ENCODE measurements at places on chromosomes 5 and 9.

GRCh38 chr9:19568946-19569345, 160.1 kb downstream of the ACER2 start:
- no peak for DNase-seq

DNA sequence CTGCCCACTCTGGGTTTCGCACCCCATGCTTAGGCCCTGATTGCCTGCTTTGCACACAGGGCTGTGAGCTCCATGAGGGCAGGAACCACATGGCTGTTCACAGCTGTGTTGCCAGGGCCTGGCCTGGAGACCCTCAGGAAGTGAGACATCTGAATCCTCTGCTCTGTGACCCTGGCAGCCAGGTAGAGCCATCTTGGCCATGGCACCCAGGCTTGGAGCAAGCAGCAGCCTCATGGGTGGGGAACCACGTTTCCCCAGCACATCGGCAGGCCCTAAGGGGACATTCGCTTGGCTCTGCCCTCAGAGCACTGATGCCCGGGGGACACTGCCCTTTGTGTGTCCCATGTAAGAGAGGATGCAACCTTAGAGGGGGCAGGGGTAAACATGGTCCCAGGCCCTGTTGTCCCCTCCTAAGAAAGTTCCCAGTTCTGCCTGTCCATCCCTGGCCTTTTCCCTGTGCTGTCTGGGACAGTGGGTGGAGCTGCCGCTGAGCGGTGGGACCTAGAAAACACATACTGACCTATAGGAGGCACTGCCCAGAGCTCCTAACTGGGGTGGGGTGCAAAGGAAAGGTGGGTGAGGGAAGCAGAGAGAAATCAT, 144.1 kb upstream of the IER5L start:
- no peak for DNase-seq

DNA sequence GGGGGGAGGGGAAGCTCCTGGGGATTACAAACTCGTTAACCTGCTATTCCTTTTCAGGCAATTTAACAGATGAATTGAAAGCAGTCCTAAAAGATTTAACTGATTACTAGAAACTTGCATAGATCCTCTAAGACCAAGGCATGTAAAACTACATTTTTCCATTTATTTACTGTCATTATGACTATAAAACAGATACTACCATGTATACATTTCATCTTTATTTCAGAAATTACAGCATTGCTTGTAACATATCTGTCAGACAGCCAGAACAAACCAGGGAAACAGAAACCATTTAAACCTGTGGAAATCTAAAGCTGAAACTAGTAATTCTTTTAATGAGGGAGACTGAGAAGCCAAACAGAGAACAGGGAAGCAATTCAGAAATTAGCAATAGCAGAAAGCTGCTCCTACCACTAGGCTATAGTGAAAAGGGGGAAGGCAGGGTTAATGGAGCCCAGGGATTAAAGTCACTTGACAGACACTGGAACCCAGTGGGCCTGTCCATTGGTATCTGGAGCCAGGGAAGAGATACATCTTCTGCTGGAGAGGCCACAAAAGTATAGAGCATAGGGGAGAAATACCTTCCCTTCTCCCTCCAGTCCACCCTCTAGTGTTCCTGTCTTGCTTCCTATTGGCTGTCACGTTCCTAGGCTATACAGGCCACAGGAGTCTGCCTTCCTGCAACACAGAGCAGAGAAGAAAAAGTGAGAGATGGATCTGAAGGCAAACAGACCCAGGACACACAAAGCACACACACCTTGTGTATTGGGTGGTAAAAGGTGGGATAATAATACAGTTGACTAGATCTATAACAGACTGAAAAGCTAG, 33.8 kb downstream of the PDCD1LG2 start:
- DNase-seq: no peak

DNA sequence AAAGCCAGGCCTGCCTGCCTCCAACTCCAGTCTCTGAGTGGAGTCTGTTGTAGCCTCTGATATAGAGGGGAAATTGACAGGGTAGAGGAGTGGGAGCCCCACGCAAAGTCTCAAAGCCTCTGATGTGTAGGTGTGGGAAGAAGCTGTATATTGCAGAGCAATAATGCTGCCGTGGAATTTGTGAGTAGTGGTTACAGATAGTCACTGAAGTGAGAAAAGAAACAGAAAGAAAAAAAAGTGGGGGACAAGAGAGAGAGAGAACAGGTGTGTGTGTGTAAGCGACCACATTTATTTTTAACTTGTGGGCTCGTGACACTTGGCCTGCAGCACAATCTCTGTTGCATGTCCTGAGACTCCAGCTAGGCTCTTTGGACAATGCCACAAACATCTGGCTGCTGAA, 227.8 kb downstream of the NSG2 start:
- no peak for DNase-seq

DNA sequence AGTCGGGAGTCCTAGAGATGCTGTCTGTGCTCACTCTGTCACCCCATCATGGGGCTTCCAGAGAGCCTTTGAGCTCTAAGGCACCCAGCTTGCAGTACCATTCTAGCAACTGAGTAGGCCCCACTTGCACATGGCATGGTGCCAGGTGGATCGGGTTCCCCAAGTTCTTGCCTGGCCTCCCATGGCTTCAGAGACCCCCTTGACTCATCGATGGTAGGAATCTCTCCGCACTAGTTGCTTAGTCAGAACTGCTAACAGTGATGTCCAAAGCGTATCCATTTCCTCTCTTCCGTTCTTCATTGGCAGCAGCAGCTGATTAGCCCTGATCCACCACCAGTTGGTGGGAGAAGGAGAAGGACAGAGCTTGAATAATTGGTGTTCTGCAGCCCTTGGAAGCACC, 70.3 kb upstream of the RARS1 start:
- DNase-seq: no peak

DNA sequence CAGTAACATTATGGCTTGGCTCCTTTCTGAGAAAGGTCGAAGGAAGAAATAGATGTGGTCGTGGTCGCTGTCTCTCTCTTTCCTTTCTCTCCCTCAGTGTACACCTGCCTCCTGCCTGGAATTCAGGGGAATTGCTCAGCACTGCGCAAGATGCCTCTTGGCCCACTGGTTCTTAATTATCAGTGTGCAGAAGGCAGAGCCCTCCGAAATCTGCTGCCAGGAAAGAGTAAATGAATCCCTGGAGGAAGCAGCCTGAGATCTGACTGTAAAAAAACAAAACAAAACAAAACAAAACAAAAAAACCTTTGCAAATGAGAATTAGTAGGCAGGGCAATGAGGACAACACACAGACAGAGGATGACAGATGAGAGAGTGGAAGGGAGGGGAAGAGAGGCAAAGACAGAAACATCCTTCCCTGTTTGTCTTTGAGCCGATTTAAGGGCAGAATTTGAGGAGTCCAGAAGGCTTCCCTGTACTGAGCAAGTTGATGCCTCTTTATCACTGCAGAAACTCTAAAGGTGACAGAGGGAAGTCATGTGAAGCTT, 113.8 kb upstream of the PUM3 start:
- no peak for DNase-seq

- DNase-seq: no peak
These were observed 1944.2 kb upstream of the NUDT12 start for GRCh38 chr5:105506692-105507277.

DNA sequence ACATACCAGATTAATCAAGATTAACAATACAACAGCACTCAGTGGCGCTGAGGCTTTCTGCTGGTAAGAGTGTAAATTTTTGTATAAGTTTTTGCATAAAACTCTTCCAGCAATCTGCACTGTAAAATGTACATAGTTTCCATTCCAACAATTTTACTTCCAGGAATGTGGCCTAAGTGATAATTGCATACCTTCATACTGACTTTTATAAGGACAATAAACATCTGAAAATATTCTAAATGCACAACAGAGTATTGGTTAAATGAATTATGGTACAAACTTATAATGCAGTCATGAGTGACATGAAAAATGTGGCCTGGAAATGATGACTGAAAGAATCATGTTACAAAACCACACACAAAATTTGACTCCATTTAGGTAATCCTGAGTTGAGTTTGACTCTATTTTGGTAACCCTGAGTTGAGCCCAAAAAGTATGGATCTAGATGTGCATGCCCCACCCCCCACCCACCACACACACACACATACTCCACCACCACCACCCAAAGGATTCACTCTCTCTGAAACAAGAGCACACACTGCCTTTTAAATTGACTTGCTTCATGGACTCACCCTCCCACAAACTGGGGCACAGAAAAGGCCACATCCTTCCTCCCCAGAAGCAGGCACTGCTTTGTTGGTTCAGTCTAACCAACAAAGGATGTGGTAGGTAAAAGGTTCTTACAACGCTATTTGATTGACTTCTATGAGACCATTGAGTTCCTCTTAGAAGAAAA, 137.6 kb downstream of the SUSD1 start:
- no peak for DNase-seq

DNA sequence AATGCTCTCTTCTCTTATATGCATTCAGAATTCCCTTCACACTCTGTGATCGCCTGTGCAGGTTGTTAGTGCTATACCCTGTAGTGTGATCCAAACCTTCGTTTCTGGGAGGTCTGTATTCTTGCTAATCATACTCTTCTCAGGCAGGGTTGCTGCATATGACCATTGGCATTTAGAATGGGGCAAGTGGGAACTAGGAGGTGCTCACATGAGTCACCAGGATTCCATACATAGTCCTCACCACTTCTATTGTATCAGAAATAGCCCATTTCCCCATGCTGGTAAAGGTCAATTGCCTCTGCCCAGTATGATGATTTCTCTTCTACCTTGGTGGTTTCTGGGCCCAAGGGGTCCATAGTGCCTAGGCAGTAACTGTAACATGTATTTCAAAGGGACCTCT, 443.5 kb upstream of the CDH6 start:
- DNase-seq: no peak

GRCh38 chr9:137759117-137759516, 118.5 kb upstream of the CACNA1B start:
- no peak for DNase-seq

- DNase-seq: no peak
These were observed 92.7 kb downstream of the VCAN start for GRCh38 chr5:83564069-83564749.

- no peak for DNase-seq
These were observed 224.5 kb upstream of the CDH6 start for GRCh38 chr5:30968971-30969370.

DNA sequence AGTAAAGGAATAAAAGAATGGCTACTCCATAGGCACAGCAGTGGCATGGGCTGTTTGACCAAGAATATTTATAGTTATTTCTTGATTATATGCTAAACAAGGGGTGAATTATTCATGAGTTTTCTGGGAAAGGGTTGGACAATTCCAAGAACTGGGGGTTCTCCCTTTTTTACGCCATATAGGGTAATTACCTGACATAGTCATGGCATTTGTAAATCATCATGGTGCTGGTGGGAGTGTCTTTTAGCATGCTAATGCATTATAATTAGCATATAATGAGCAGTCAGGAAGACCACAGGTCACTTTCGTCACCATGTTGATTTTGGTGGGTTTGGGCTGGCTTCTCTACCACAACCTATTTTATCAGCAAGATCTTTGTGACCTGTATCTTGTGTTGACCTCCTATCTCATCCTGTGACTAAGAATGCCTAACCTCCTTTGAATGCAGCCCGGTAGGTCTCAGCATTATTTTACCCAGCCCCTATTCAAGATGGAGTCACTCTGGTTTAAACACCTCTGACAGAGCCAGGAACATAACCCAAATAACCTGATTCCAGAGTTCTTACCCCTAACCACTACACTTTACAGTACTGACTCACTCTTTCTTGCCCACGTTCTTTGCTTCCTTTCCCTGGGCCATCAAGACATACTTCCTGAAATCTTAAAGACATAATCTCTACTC, 25.0 kb upstream of the MRPS30 start:
- DNase-seq: no peak

GRCh38 chr9:125525921-125526631, 180.9 kb downstream of the MAPKAP1 start:
- DNase-seq: no peak

- no peak for DNase-seq
These were observed 8.9 kb upstream of the ACTBL2 start for GRCh38 chr5:57491369-57491965.

- DNase-seq: no peak
These were observed 3.7 kb upstream of the TTLL11 start for GRCh38 chr9:122096620-122097415.

- no peak for DNase-seq
These were observed 1.7 kb upstream of the ABL1 start for GRCh38 chr9:130833031-130833990.

DNA sequence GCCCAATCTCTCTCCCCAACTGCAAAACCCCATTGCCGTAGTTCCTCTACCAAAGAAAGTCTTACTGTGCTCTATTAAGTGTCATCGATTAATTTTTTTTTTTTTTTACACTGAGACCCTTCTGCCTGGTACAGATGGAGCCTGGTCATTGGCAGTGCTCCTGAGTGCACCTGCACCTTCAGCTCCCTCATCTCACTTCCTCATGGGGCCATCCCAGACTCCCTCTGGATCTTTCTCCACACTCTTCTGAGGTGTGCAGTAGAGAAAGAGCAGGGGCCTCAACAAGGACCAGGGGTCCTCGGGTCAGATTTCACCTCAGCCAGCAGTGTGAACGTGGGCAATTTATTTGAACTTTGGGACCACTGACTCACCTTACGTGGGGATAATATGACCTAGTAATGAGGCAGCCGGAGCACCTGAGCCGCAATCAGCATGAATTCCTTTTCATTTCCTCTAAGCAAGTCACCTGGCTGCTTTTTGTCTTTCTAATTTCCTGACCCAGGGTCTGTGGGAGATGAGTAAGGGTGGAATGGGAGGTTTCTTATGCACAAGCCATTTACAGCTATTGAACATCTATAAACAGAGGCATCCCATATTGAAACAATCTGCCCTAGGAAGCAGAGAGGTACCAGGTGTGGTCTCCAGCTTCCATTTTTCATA, 22.3 kb upstream of the GABRP start:
- DNase-seq: no peak

- no peak for DNase-seq
These were observed 41.1 kb upstream of the TCF7 start for GRCh38 chr5:134073404-134073803.

- no peak for DNase-seq
These were observed 165.5 kb downstream of the RORB start for GRCh38 chr9:74662674-74663073.

GRCh38 chr5:151829370-151829769, 57.6 kb downstream of the G3BP1 start:
- DNase-seq: no peak

- no peak for DNase-seq
These were observed 85.3 kb downstream of the PAPPA start for GRCh38 chr9:116238776-116239340.

- no peak for DNase-seq
These were observed 292.3 kb downstream of the DTWD2 start for GRCh38 chr5:118696076-118696475.

GRCh38 chr5:170296935-170297588, 515 bp downstream of the LCP2 start:
- no peak for DNase-seq

- no peak for DNase-seq
These were observed 164.9 kb upstream of the PAPPA start for GRCh38 chr9:115988701-115989100.

GRCh38 chr9:90697808-90698207, 55.2 kb upstream of the DIRAS2 start:
- DNase-seq: no peak

- no peak for DNase-seq
These were observed 5.7 kb downstream of the NEURL1B start for GRCh38 chr5:172646716-172647285.

- no peak for DNase-seq
These were observed 239.7 kb downstream of the MLLT3 start for GRCh38 chr9:20382460-20383071.

- DNase-seq: no peak
These were observed 306.8 kb upstream of the DMAC1 start for GRCh38 chr9:8106362-8106761.

- DNase-seq: no peak
These were observed 2.6 kb downstream of the SLC31A1 start for GRCh38 chr9:113223963-113224362.

- DNase-seq: no peak
These were observed 93.1 kb upstream of the FTMT start for GRCh38 chr5:121758615-121759014.

Measured in D721Med (cell line).